Activated CD8-positive, alpha-beta memory T cell treated with anti-CD3 and anti-CD28 coated beads for 48 hours (primary cell): ENCODE measurements at places on chromosomes 16 and 17.

- no peak for DNase-seq
Observed at GRCh38 chr17:47242648-47243047, 11.0 kb upstream of the ITGB3 start.

- no peak for DNase-seq
Observed at GRCh38 chr16:73285436-73286201, 237.7 kb upstream of the ZFHX3 start.

DNA sequence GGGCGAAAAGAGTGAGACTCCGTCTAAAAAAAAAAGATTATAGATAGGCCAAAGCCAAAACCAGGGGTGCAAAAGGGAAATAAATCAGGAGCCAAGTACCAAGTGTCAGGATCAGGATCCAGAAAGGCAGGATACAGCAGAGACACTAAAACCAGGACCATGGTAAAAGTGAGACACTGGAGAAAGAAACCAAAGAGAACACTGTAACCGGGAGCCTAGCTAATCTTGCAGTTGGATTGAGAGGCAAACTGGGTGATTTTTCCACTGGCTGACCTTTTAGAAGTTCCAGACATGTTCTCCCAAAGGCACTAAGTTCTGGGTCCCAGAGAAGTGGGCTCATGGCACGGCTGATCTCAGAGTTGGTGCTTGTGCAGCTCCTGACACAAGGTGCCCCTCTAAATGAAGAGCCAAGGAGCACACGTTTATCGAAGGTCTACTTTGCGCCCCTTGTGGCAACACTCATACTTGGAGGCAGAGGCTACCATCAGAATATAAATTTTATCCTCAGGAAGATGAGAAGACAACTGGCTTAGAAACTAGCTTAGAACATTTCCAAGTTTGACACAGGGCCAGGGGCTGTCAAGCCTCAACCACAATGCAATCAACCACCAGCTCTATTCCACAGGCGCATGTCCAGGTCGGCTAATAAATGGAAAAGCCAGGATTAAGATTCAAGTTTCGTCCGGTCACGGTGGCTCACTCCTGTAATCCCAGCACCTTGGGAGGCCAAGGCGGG, 27.5 kb upstream of the HELZ start:
- no peak for DNase-seq

GRCh38 chr16:86751076-86752030, 173.0 kb downstream of the FOXL1 start:
- DNase-seq: no peak

DNA sequence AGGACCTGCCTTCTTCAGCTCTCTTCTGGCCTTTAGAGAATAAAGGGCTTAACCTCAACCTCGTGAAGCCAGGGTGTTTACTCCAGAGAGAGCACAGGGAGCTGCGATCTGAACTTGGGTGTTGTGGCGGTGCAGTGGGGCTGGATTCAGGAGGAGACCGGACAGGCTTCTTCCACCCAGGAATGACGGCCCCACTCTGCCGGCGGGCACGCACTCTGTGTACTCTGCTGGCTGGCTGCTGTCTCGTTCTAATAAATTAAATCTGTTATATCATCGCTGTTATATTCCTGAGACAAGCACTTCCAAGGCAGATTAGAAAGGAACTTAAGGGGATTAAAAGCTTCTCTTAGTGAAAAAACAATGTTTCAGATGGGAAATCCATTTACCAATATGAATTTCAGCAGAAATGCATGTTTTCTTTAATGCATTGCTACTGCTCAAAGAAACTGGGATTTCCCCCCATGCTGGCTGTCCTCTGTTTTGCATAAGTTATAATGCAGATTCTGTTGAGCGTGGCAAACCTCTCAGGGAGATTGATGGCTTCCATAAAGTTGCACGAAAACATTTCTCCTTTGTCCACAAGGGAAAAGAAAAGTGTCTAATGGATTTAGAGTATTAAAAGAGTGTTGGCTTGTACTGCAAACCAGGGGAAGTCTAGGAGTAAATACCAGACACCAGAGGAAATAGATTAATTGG, 168.6 kb upstream of the IRX3 start:
- no peak for DNase-seq

DNA sequence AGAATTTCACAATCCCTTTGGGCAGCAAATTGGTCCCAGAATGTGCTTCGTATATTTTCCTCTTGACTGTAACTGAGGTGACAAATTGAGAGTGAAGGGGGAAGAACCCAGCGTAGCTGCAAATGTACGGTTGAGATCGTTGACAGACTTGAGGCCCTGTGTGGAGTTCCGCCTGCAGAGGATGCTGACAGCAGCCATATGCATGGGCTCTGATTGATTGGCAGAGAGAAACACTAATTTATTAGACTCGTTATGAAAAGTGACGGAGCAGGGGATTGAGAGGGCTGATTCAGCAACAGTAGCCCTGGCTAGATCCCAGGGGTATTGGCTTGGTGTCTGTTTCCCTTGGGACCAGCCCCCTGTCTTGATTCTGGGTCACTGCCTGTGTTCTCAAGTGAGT, 930.1 kb upstream of the EEF2KMT start:
- no peak for DNase-seq

- no peak for DNase-seq
Observed at GRCh38 chr17:59702304-59702703, 4.9 kb downstream of the PTRH2 start.

DNA sequence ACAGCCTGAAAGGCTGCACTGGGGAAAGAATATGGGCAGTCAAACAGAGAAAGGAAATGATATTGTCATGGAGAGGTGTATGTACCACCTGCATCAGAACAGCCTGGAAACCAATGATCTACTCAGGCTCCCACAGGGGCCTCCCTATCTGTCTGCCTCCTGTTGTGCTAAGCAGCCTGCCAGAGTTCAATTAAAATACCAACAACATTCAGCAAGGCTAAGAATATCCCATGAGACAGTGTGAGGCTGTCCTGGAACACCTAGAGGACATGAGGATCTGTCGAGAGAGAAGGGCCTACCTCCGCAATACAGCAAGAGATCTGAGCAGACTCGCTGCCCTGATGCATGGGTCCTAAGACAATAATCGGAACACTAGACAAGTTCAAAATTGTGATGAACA, 8.4 kb downstream of the FXR2 start:
- DNase-seq: no peak

GRCh38 chr17:10249271-10250010, 51.0 kb upstream of the GAS7 start:
- no peak for DNase-seq

DNA sequence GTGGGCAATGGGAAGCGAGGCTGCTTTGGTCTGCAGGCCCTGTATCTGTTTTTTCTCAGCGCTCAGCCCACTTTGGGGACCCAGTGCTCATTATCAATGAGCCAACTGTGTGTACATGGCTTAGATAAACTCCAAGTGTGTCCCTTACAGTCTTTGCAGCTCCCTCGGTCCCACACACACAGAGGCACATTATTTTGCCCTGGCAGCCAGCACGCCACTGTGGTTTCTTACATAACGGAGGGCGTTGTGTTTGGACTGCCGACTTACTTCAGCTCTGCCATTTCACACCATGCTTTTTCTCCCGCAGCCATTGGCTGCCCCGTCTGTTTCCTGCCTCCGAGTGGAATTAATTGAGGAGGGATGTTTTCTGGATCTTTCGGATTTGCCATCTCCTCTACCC, 56.5 kb upstream of the CLEC18A start:
- no peak for DNase-seq

DNA sequence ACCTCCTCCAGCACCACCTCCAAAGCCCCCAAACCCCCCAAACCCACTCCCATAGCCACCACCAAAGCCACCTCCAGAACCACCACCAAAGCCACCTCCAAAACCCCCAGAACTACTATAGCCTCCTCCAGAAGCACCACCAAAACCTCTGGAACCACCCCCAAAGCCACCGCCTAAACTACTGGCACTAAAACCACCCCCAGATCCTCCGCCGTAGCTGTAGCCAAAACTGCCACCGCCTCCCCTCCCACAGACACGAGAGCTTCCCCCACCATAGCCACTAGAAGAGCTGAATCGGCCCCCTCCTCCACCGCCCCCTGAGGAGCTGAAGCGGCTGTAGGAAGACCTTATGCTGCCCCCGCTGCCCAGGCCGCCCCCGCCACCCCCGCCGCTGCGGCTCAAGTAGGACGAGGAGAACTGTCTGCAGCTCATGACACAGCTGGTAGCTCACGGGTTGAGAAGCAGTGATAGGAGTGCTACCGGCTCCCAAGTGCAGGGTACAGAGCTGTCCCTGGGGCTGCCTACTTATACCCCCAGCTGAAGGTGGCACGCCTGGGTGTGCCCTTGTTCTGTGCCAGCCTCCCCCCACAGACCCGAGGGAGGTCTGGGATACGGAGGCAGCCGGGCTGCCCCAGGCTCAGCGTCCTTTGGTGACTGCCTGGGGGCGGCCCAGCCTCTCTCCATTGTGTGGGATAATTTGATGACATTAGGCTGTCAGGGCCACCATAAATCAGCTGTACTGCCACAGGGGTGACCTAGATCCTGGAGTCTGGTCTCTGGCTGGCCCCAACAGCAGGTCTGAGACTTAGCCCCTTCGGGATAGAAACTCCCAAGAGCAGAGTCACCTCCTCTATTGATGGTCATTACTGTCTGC, at the start of gene KRT9:
TSS of gene KRT9 (minus strand) at position 499 of the 874 bp plus-strand sequence. CDS start at position 432, 67 bp downstream.
- DNase-seq: no peak

DNA sequence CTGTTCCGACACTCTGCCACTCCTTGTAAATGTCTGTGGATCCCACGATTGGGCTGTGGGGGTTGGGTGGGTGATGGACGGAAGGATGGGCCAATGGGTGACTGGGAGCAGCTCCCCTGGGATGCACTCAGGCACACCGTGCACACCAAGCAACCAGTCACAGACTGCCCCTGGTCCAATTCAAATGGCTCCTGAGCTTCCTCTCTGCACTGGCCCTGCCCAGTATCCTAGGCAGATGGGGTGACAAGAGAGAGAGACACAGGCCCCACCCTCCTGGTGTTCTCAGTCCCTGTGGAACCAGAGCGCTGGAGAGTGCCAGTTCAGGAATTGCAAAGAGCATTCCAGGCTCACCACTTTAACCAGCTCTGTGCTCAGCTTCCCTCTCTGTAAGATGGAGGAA, 32.8 kb downstream of the BEAN1 start:
- no peak for DNase-seq

DNA sequence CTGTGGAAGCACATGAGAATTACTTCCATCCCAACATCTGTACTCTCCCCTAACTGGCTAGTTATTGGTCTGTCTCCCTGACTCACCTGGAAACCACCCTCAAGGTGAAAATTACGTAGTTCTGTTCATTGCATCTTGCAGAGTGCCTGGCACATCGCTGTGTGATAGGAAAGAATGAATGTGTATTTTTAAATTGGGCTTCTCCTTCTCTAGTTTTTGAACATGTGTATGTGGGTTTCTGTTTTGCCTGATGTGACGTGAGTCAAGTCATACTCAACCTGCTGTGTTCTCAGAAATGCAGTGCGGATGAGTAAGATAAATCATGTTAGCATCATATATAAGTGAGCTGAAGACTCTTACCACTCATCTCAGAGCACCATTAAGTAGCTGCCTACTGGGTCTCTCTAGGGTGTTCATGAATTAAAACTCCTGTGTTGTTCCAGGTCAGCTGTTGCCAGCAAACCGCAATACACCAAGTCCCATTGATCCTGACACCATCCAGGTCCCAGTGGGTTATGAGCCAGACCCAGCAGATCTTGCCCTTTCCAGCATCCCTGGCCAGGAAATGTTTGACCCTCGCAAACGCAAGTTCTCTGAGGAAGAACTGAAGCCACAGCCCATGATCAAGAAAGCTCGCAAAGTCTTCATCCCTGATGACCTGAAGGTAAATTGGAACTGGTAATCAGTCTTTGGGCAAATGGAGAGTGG, 50.2 kb downstream of the HLF start:
- no peak for DNase-seq

- no peak for DNase-seq
Observed at GRCh38 chr16:72743011-72743761, 304.7 kb downstream of the ZFHX3 start.

GRCh38 chr16:23754594-23755483, at the start of gene CHP2:
CHP2 (plus strand) TSS chr16:23755026; CDS start chr16:23755050, 24 bp downstream.
- no peak for DNase-seq

GRCh38 chr16:56102183-56102686, 89.1 kb upstream of the GNAO1 start:
- no peak for DNase-seq

- DNase-seq: no peak
Observed at GRCh38 chr16:4661661-4662060, 31.7 kb upstream of the NUDT16L1 start.

DNA sequence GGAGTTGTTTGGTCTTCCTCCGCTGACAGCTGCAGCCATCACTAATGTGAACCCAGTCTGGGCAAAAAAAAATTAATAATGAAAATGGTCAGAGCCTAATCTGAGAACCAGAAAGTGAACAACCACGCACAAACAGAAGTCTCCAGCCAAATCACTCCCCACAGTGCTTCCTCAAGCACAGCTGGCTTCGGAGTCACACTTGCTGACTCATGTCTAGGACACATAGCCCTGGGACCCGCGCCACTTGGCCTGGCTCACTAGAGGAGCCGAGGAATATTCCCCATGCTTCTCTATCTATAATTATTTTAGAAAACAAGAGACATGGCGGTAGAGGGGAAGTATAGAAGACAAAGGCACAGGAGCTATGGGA, 109.1 kb downstream of the ZFHX3 start:
- DNase-seq: no peak

DNA sequence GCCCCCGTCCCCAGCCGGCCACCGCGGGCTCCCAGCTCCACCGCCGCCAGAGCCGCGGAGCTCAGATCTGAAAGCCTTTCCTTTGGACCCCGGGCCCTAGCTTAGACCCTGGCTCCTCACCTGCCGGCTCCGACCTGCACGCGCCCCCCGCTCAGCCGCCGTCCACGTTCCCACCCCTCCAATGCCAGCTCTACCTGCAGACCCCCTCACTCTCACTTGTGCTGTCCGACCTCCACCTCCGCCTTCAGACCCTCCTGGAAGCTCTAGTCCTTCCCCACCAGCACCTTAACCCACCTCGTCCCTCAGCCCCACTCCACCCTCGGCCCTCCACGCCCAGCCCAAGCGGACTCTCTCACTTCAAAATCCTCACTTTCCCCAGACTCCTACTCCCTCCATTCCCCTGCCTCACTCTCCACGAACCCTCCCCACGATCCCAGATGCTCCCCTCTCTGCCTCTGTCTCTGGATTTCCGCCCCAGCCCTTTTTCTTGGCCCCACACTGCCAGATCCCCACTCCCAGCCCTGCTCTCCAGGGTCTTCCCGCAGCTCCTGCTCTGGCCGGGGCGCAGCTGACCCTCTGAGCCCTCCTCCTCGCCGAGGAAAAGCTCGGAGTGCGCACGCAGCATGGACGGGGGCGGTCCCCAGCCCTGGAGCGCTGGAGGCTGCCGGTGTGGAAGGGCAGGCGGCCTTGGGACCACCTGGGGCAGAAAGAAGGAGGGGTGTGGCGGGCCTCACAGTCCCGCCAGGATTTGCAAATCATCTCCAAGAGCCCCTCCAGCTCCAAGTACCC, at the start of gene TMEM114:
TSS of gene TMEM114 (minus strand) at position 612 of the 789 bp plus-strand sequence. CDS start 673 bp downstream, outside the sequence.
- no peak for DNase-seq

DNA sequence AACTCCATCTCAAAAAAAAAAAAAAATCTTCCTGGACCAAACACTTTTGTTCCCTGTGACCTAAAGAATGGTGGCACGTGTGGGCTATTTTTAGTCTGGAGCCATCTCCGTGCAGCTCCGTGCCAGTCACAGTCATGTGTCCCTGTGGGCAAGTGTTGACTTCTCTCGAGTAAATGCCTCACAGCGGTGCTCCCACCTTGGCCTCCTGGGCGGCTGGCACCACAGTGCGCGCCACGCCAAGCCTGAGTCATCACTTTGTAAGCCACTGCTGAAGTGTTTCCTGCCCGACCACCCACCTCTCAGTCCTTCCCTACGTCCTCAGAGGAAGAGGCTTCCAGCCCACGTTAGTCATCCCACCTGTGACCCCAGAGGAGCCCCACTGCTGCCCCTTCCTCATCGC, 10.9 kb upstream of the HEXD start:
- DNase-seq: no peak
